LoVo (cell line): ENCODE measurements at places on chromosomes 2 and 18.

- DNase-seq = no peak
Observed at GRCh38 chr2:143142598-143142997, 13.4 kb downstream of the ARHGAP15 start.

DNA sequence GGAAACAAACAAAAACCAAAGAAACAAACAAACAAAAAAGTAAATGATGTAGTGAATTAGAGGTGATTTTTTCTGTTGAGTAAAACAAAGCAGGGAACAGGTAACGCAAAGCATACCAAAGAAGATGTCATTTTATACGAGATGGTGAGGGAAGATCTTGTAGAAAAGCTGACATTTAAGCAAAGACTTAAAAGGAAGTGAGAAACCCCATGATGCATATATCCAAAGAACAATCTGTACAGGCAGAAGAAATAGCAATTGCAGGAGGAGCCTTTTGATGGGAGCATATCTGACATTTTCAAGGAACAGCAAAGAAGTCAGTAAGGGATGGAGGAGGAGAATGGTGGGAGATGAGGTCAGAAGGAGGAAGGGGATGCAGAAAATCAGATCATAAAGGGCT lies 63.0 kb downstream of the KIDINS220 start:
- no peak for DNase-seq

GRCh38 chr18:79770826-79771225 lies 26.9 kb upstream of the KCNG2 start:
- no peak for DNase-seq

DNA sequence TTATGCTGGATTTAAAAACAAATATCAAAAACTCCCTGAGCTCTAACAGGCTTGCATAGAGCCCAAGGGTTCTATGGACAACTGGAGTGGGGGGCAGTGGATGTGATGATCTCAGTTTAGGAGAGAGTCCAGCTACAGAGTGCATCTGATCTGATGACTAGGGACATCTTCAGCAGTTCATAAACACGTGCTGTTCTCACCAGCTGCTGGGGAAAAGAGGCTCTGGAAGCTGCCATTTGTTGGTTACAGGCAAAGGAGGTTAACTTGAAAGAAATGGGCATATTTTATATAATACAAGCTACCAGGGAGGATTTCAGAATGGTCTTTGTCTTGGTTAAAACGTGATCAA lies 36.0 kb upstream of the ZNF396 start:
- no peak for DNase-seq

- no peak for DNase-seq
Observed at GRCh38 chr18:5150894-5151293, 46.2 kb downstream of the AKAIN1 start.

GRCh38 chr2:54471221-54471711 lies 15.1 kb downstream of the SPTBN1 start:
- DNase-seq = peak; percentile 67

GRCh38 chr2:240723851-240724250 lies 32.2 kb downstream of the AQP12A start:
- DNase-seq = no peak

GRCh38 chr2:36596397-36596796 lies 1.6 kb downstream of the FEZ2 start:
- DNase-seq = no peak

GRCh38 chr18:26746826-26747475 lies 118.6 kb downstream of the AQP4 start:
- DNase-seq = no peak

GRCh38 chr2:1478311-1479305 lies 65.3 kb downstream of the TPO start:
- no peak for DNase-seq

DNA sequence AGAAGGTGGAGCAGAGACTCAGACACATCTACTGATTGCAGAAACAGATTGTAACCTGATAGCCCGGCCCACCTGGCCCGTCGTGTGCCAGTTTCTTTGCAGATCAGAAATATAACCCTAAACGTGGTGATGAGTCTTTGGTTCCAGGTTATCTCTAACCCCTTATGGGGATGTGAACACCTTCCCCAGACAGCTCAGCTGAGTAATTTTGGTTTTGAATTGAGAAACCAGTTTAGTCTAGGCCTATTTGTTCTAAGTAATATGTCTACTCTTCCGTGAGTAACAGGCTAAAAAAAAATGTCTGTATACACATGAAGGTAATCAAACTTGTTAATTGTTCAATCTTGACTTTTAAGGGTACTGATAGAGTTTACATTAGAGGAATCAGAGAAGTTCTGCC lies 35.7 kb downstream of the RASGRP3 start:
- DNase-seq = no peak

DNA sequence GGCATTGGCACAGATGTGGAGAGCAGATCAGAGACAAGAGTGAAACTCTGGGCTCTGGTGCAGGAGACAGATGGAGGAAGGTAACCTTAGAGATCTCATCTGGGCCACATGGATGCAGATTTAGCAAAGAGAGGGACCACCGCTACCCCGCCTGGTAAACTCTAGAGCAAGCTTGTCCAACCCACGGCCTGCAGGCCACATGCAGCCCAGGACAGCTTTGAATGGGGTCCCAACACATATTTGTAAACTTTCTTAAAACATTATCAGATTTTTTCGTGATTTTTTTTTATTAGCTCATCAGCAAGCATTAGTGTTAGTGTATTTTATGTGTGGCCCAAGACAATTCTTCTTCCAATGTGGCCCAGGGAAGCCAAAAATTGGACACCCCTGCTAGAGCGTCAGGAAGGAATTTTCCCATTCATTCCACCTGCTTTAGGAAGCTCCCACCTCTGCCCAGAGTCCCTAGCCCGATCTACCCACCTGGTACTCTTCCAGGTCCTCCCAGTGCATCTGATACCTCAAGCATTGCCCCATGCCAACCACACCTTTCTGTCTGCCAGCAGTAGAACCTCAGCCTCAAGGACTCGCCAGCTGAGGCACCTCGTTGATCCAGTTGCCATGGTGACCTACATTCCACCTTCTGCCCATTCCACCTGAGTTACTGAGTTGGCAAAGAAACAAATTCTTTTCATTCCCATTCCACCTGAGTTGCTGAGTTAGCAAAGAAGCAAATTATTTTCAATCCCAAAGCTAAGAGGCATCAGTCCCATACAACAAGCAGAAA lies at the start of gene CIB4:
Gene CIB4 (minus strand): TSS at position 586 of the 784 bp plus-strand sequence. CDS start 52 bp downstream, at position 534.
- peak; percentile 54 for DNase-seq

DNA sequence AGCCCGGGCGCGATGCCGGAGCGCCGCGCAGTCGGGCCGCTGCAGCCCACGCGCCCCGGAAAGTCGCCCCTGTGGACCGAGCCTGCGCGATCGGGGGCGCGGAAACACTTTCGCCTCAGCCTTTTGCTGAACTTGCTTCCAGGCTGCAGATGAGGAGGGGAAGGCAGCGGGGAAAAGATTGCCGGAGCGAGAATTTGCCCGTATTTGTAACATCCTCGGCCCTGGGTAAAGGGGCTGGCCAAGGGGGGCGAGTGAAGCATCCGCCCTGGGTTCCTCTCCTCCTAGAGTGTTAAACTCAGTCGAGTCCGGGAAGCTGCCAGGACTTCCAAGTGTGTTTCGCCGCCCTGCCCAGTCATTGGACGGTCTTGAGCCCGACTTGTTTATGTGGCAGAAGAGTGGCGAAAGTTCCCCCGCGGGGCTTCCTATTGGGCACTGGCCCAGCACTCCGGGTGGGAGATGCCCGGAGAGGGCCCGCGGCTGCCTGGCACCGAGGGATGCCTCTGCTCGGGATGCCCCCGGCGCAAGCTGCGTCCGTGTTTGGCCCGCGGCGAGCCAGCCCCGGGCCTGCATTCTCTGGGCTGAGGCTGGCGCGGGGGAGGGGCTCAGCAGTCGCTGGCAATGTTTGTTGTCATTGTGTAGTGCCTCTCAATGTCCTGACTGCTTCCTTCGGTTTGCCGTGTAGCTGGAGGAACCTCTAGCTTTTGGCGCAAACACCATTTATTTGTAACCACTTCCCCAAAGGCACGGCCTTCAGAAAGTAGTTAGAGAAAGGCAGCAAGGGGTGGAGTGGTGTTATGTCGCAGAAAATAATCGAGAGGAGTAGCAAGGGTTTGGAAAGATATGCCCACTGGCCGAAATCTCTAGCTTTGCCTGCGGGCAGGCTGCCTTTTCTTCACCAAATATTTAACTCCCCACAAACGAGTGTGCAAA lies 1.1 kb downstream of the CYBRD1 start:
- DNase-seq = peak; percentile 8

DNA sequence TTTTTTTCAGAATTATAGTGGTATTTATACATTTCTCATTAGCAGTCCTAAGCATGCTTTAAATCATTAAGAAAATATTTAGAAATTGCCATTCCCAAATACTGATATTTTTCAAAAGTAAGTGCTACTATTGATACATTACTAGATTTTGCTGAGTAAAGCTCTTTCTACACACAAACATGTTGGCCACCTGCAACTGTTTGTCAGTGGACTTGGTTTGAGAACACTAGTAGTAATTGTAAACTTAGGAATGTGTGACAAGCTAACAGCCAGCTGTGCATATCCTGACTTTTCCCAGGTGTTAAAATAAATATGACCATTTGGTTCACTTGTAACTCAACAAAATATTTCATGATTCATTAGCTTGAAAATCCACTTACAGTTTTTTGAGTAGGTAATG lies 103.1 kb downstream of the MSTN start:
- DNase-seq = no peak

- no peak for DNase-seq
Observed at GRCh38 chr2:151869291-151869690, 41.1 kb upstream of the ARL5A start.

DNA sequence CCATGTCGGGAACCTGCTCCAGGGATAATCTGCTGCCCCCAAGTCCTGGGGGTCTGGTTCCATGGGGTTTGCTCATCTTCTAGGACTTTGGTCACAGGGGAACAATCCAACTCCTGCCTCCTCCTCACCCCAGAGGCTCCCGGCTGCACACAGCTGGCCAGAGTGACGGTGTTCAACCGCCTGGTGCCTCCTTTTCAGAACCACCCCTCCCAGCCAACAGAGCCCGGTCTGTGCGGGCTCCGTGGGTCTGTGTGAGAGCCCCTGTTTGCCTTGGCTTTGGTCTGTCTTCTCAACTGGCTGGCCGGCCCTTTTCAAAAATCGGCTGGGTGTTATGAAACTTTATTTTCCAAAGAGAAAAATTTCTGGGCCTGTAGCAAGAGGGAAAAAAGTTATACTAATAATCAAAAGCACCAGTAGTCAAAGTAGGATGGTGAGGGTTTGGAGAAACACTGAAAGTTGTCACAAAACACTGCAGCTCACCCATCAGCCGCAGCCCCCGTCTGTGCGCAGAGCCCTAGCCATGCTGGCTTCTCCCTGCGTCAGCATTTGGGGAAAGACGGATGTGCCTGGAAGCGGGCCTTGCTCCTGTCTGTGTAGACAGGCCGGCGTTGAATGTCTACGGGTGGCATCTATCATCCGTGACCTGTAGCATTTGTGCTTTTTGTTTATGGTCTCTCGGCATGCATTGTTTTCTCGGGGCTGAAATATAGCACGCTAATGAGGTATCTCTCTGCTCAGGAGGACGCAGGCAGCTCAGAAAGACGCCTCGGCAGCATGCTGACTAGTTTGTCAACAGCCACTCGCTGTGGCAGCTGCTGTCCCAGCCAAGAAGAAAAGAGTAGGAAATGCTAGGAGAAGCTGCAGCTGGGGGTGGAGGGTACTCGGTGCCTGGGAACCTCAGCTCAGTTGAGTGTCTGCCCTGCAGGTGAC lies 138.6 kb downstream of the GLI2 start:
- no peak for DNase-seq

DNA sequence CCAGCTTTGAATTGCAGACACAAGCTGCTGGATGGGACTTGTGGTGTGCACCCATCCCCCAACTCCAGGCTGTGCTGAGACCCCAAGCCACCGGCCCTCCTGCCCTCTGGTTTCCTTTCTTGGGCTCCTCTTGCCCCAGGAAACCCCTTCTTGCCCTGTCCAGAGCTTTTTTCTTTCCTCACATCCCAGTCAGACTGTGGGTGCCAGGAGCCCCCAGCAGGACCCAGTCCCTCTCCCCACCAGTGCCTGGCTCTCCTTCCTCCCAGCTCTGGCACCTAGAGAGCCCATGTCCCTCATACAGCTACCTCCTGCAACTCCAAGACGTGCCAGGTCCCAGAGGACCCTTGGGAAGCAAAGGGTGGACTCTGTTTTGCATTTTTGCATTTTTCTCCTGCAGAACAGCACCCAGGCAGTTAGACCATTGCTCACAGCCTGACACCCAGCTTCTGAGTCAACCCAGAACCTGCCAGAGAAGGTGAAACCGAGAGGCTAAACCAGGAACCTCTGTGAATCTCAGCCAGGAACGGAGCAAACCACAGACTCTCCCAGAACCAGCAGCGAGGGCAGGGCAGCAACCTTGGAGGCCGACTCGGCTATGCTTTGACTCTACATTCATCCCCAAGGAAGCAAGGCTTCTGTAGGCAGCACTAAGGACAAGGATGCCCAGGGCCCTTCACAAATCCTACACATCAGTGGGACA lies 221.1 kb downstream of the ANAPC1 start:
- no peak for DNase-seq

DNA sequence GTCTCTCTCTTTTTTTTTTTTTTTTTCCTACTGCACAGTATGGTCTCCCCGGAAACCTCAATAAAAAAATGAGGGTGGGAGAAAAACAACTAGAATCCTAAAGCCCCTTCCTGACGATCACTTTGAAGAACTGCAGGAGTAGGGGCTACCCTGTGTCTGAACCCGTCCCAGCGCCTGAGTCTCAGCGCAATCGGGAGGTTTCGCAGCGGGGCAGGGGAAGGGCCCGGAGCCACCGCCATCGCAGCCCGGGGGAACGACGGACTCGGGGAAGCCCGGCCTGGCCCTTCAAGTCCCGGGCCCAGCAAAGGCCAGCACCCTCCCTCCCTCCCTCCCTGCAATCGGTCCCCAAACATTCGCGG lies 411 bp downstream of the NARS1 start:
- no peak for DNase-seq

GRCh38 chr2:161780881-161781280 lies 156.7 kb downstream of the SLC4A10 start:
- no peak for DNase-seq

GRCh38 chr2:216622526-216622925 lies 10.7 kb upstream of the IGFBP2 start:
- no peak for DNase-seq

DNA sequence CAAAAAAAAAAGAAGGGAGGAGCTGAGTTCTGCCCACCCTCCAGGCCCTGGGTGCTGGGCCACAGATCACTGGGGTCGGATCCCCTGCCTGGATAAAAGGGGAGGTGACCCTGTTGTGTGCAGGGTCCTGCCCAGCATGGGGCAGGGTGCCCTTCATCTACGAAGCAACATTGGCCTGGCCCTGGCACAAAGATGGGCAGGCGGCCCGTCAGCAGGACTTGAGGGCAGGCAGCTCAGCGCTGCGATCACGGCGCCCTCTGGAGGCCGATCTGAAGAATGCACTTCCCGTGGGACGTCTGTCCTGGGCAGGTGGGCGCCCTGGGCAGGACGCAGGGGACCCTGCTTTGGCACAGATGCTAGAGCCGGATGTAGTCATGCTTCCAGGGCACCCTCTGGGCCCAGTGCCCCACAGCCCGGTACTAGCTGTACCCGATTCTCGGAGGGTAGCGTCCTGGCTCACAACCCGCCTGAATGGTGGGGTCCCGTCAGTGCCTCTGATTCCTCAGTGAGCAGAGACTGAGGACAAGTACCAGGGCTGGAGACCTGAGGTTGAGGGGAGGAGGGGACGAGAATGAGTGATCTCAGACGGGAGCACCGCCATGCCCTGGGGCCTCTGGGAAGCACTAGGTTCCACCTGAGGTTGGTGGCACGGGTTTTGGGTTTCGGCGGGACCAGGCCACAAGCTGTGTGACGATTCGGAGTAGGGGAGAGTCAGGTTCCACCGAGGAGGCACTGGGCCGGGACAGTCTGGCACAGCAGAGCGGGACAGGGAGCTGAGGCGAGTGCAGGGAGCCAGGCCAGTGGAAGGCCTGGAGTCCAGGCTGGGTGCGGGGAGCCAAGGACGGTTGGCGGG lies 18.0 kb downstream of the ARID5A start:
- DNase-seq = peak; percentile 41
